ENCODE measurements at places on chromosomes 11 and 22. TPM values are rescaled to one million over a fixed set of nuclear protein-coding genes. Genes with fewer than 3 reads are reported as not detected.

- H3K27me3 ChIP-seq, result peaks cover 20% of the 10 kb centered on the region
- H3K27ac ChIP-seq, result peak overlapping the region; percentile 70
- H3K36me3 ChIP-seq, result no peaks in the 10 kb centered on the region
- peak; percentile 45 for DNase-seq
- H3K4me1 ChIP-seq, result peaks cover 11% of the 10 kb centered on the region
- peak overlapping the region; percentile 53 for H3K4me3 ChIP-seq
Measured at GRCh38 chr11:19711911-19712280, 741 bp upstream of the NAV2 start.

NAV2 gene
- total RNA-seq, result 21.3 TPM

GRCh38 chr22:28884747-28885350, 1.5 kb downstream of the ZNRF3 start:
- no peaks in the 10 kb centered on the region for H3K27me3 ChIP-seq
- H3K4me3 ChIP-seq, result peak overlapping the region; percentile 36
- H3K36me3 ChIP-seq, result no peaks in the 10 kb centered on the region
- H3K27ac ChIP-seq, result no peak overlapping the region

CBLIF gene
- total RNA-seq, result 0.48 TPM

PGA5 gene
- total RNA-seq, result not detected

GDPD4 gene
- not detected for total RNA-seq

All from colonic mucosa (tissue), 4 donors.